ENCODE measurements at places on chromosomes 1 and 21.

GRCh38 chr1:31393463-31393862 lies 19.6 kb upstream of the SERINC2 start:
- no peak for DNase-seq

DNA sequence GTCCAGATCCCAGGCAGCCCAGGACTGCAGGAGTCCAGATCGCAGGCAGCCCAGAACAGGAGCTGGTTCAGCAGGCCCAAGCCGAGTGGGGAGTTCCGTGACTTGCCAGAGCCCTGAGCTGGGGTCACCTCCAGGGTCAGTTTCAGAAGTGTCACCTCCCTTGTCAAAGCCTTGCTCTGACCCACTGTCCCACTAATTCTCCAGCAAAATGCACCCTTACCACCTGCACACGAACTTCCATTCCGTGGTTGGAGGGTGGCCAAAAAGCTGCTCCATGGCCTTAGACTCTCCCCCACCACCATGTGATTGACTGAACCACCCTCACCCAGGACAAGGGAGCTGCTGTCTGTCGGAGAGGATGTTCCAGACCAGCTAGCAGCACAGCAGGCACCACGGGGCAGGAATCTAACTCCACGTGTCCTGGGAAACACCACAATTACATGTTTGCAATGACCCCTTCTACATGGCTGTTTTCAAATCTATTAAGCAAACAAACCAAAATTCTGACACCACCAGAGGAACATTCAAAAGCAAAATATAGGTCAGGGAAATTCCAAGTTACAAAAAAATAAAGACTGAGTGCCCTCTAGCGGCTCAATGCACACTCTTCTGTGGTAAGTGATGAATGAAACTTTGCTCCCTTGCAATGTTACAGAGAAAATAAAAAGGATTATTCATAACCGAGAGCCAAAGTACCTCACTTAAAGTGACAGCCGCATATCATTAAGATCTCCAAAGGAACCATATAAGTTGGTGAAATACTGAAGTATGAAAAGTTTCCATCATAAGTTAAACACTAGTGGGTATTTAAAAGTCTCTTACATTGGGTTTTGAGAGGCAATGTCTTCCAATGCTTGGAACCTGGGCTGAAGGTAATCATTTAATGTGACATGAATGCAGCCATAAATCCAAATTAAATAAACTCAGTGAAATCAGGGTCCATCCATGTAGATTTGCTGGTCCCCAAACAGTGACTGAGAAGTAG lies 76.3 kb downstream of the NPHP4 start:
- no peak for DNase-seq

GRCh38 chr1:187276677-187277076 lies 447.9 kb downstream of the PLA2G4A start:
- DNase-seq = no peak

GRCh38 chr21:35195232-35195631 lies 146.1 kb upstream of the RUNX1 start:
- no peak for DNase-seq

Measured in NCI-H1930 (cell line).